ENCODE measurements at places on chromosomes 3 and 15.

DNA sequence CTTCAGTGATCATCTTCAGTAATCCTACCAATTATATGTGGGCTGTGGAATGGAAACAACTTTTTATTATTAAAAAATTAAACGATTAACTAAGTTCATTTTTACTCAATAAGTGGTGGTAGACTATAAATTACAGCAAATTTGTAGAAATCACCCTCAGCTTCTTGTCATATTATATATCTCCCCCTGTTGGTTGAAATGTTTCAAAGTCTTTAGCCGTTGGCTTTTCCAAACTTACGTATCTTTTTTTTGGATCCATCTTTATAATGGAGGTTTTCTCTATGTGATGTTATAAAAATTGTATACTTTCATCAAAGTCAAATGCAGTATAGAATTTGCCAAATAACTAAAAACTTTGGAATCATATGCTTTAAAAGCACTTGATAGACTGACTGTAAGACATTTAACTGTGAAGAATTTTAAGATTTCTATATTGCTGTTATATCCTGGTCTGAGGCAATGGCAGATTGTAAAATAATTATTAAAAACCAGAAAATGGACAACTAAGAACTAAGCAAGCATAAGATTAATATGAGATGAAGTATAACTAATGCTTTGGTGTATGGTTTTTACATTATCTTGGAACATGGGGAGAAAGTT lies 44.7 kb downstream of the ATP11B start:
- peak; percentile 33 for DNase-seq

- DNase-seq = no peak
Measured at GRCh38 chr15:98909968-98910885, 97.4 kb downstream of the PGPEP1L start.

- DNase-seq = no peak
Measured at GRCh38 chr3:143786219-143787191, 61.8 kb downstream of the SLC9A9 start.

DNA sequence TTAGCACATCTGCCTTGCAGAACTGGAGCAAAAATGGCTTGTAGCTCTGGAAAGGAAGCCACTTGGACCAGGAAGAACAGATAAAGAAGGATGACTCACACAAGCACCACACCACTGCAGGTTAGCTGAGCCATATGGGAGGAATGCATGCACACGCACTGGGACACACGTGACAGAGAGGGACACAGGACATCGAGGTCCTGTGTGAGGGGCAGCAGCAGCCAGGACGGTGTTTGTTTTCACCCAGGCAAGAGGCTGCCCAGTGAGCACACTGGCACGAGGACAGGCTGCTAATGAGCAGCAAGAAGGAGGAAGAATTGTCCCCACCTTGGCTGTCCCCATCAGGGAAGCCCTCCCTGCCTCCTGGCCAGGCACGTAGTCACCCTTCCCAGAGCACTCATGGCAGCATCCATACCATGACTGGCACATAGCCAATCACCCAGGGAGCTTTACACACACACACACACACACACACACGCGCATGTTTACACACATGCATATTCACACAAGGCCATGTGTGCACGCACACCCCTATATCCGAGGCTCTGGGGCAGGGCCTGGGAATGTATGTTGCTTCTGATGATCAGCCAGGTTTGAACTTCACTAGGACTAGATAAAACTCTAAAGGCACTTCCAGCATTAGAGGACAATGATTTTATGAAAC lies 24.0 kb upstream of the SPTBN5 start:
- DNase-seq = no peak

DNA sequence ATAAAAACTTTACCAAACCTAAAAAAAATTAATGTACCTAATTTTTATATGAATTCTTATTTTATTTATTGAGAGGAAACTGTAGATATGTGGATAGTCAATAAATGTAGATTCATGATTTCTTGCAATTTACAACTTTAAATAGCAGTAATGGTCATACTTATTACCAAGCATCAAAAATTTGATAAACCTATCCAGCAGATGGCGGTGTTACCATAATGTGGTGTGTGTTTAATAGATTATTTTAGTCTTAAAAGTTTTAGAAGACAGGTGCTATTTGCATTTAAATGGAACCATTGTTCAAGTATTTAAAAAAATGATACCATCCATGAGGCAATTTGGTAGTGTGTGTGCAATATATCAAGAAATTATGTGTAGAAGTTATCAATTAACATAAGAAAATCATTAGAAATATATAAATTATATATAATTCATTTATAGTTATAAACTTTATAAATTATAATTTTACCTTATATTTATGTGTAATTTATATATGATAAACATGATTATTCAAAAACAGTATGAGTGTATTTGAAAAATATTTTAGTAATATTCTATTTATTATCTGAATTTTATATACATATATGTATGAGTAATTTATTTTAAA lies 176.0 kb upstream of the BCHE start:
- DNase-seq = no peak

- no peak for DNase-seq
Measured at GRCh38 chr3:171828902-171829770, 14.0 kb upstream of the TMEM212 start.

- no peak for DNase-seq
Measured at GRCh38 chr3:140081887-140082286, 146.9 kb downstream of the CLSTN2 start.

DNA sequence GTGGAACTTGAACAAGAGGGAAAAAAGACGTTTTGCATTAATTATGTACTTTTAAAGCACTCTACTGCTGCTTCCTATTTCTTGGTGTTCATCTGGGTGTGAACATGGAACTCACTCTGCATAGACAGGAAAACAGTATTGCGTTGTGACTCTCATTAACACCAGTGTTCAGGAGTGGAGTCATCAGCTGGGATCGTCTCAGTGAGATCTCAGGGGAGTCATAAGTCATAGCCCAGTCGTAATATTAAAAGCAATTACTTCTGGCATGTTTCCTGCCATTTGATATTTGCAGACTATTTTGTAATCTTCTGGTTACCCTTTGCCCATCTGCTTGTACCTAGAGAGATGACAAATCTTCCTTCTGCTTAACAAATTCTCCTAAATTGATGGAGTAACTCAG lies 462.0 kb upstream of the ATP11B start:
- DNase-seq = no peak

DNA sequence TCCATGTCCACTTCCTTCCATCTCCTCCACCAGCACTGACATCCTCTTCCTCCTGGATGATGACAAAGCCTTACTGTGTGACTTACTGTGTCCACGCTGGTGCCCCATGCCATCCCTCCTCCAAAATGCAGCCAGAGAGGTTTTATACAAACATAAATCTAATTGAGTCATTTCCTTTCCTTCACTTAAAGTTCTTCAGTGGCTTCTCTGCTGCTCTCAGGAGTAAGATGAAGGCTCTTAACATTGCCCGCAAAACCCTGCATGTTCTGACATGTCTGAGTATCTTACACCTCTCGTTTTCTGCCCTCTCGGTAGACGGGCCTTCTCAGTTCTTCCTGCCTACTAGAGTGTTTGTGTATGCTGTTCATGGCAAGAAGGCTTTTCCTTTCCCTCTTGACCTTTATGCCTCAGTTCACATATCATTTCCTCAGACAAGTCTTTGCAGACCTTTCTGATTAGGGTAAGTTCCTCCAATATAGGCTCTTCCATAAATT lies 175.5 kb downstream of the CFAP20DC start:
- no peak for DNase-seq

DNA sequence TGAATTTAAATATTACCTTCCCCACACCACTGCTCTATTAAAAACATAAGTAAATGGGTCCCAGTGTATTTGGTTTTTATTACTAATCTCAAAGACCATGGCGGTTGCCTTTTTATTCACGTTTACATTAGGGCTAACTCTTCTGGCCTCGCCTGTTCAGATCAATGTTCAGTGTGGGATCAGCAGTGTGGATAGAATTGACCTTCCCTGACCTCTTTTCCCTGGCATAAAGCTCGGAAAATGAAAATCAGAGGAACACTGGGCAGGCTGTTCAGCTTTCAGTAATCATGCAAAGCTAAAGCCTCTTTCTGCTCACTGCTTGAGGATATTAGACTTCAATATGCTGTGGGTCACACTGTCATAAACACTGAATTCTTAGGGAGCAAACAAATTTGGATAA lies 422.6 kb upstream of the ONECUT1 start:
- DNase-seq = no peak

DNA sequence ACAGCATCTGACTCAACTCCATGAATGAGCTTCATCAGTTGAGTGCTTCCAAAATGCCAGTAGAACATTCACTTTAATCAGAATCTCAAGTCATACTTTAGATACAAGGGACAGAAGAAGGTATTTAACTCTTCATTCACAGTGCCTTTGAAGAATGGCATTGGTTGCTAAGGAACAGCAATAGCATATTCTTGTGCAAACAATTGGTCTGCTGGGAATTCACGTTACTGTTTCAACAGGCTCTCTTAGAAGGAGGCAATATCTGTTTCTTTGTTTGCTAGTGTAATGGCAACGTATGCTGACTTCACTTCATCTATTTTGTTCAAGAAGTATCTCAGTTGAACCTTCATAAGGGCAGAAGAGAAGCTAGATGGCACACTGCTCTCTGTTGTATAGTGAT lies 113.9 kb downstream of the TMEM108 start:
- DNase-seq = no peak

- DNase-seq = no peak
Measured at GRCh38 chr3:123723522-123724168, 138.8 kb upstream of the HACD2 start.

- DNase-seq = no peak
Measured at GRCh38 chr3:114253505-114253904, 16.1 kb upstream of the ZNF80 start.

- no peak for DNase-seq
Measured at GRCh38 chr3:160170409-160171370, 54.5 kb upstream of the C3orf80 start.

DNA sequence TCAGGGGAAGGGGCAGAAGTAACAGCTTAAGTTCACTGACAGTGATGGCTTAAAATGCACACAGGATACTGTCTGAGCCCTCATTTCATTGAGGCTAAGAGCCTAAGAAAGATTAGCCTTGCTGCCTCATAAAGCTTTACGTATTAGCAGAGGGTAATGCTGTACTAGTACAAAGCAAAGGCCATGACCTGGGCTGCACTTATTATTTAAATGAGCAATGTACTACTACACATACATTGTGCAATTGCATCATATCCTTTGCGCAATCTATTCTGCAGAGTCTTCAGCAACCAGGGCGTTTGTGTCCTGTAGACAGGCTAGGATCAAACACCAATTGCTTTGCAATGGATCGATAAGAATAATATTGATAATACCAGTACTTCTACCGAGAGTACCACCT lies 221.8 kb downstream of the TPRG1 start:
- DNase-seq = no peak

- no peak for DNase-seq
Measured at GRCh38 chr3:166498446-166498845, 661.2 kb upstream of the BCHE start.

DNA sequence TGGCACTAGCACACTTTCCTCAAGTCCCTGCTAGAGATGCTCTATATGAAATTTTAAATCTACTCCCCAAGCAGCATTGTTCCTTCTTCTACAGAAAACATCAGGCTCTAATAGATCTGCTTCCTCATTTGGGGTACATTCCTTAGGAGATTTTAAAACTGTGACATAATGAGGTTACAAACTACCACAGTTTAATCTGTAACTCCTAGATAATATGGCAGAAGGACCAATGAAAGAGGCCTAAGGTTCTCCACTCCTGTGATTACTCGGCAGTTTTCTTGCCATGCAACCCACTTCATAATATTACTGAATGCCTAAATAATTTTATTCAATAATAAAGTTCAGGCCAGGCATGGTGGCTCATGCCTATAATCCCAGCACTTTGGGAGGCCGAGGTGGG lies 16.1 kb downstream of the ZNF106 start:
- DNase-seq = no peak

DNA sequence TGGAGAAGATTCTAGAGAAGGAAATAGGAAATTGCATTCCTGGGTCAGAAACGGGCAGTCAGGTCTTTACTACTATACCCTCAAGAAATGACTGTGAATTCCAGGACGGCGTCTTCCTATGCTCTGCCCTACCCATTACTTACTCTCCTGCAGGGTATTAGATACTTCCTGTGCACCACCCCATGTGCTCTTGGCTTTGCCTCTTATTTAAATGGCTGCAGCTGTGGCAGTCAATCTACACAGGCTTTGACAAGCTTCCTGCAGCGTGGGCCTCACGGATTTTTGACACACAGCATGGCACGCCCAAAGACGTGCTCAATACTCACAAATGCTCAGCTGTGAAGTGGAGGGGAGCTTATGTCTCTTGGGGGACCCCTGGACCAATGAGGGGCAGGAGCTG lies 206.1 kb downstream of the SV2B start:
- no peak for DNase-seq

DNA sequence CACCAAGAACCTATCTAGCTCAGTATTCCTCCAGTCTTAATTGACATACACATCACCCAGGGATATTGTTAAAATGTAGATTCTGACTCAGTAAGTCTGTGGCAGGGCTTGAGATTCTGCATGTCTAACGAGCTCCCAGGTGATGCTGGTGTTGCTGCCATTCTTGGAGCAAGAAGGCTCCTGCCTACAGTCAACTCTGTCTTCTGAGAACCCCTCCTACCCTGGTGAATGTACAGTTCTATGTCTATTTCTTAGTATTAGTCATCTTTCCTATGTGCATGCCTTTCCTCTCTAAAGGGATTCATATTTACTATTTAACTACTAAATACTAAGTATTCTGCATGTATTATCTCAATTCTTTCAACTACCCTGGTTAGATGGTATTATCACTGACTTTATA lies 268.7 kb downstream of the EDEM1 start:
- no peak for DNase-seq

DNA sequence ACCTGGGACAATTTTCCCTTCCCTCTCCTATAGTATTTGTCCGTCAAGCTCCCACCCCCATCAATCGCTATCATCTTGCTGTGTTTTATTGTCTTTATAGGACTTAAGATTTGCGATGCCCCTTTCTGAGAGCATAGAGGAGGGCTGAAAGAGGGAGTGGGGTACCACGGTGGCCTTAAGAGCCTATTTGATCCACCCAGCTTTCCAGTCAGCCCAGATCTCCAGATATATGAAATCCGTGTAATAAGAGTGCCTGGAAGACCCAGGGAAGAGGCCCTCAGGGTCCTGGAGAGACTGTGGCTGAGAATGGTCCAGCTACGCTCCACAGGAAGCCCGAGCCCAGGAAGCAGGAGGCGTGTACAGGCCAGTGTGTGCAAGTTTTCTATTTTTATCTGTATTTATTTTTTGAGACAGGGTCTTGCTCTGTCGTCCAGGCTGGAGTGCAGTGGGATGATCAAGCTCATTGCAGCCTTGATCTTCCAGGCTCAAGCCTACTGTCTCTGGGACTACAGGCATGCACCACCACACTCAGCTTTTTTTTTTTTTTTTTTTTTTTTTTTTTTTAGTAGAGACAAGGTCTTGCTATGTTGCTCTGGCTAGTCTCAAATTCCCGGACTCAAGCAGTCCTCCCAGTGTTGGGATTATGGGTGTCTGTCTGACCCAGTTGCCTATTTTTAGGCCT lies 964 bp upstream of the NCKIPSD start:
- DNase-seq = no peak

DNA sequence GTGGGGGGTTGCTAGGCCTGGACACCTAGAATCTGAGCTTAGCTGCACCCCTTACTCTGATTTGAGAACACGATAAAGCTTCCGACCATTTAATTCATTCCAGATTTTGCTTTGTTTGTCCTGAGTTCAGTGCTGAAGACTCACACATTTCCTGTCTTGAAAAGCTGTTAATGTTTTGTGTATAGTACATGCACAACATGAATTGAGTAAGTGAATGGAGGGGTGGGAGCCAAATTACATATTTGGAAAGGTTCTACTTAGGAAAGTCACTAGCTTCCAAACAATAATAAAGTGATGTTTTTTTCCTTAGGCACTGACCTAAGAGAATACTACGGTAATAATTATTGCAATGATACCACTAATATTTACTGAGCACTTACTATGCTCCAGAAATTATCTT lies 955.2 kb upstream of the NR2F2 start:
- no peak for DNase-seq
